Osteoblast (primary cell): ENCODE measurements at places on chromosomes 7 and 10. TPM values are rescaled to one million over a fixed set of nuclear protein-coding genes. Genes with fewer than 3 reads are reported as not detected.

DNA sequence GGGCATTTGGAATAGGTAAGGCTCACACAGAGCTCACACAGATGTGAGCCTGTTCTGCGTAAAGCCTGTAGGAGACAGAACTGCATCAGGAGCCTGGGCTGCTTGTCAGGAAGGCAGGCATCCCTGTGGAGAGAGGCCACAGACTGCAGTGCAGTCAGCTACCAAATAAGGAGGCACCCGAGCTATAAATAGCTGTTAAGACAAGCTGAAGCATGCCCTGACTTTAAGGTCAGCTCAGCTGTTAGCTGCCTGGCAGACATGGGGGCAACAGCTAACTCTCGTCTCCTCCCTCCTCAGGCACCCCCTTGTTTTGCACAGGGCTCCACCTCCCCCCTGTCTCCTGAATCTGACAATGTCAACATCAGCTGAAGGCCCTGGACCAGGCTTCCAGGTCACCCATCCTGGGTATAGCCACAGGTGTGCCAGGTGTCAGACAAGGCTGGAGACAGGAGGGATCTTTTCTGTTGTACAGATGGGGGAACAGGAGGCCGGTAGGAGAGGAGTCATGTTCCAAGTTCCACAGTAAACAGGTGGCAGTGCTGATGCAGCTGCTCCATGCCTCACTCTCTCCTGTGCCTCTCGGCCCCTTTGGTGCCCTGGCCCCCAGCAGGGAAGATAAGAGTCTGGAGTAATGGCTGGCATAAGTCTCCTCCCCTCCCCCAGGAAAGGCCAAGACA, 27.6 kb upstream of the MKRN1 start:
- no peak for DNase-seq

HKDC1 gene
- 0.29 and 2.9 TPM in 2 replicates for total RNA-seq

- no peak for DNase-seq
Measured at GRCh38 chr10:29239569-29240472, 49.0 kb upstream of the LYZL1 start.

SPDYE16 gene
- total RNA-seq: under 0.01 and 0.36 TPM in 2 replicates
